Heart right ventricle (tissue), 16 donors: ENCODE measurements at places on chromosomes 1 and 21. TPM values are rescaled to one million over a fixed set of nuclear protein-coding genes. Genes with fewer than 3 reads are reported as not detected.

Gene DENND2D
- total RNA-seq, result 0.71 TPM

DNA sequence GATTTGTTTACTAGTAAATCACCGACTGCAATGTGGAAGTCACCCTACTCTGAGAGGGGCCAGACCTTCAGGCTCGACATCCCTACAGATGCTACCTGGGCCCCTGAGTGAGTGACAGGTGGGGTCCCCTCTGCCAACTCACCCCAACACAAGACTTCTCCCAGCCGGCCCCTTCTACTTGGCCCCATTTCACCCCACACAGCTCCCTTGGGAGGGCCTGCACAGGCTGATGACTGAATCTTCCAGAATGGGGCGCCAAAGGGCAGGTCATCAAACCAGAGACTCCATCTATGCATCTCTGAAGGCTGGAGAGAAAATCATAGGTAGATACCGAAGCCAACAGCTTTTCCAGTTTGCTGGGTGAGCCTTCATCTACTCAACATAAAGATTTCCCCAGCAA, 9.4 kb upstream of the S100A8 start:
- no peak overlapping the region for H3K27ac ChIP-seq
- no peak overlapping the region for H3K4me3 ChIP-seq
- H3K36me3 ChIP-seq, result no peaks in the 10 kb centered on the region
- no peak for DNase-seq

- no peaks in the 10 kb centered on the region for H3K36me3 ChIP-seq
- no peak overlapping the region for H3K4me3 ChIP-seq
- DNase-seq, result no peak
- H3K27ac ChIP-seq, result peak overlapping the region; percentile 1
- H3K27me3 ChIP-seq, result no peaks in the 10 kb centered on the region
- peaks cover 37% of the 10 kb centered on the region for H3K4me1 ChIP-seq
These were observed 20.3 kb upstream of the SH3BGRL3 start for GRCh38 chr1:26259578-26259977.

GRCh38 chr1:177948336-177948972, 21.4 kb downstream of the SEC16B start:
- H3K27ac ChIP-seq, result no peak overlapping the region
- H3K4me3 ChIP-seq, result no peak overlapping the region
- peaks cover 10% of the 10 kb centered on the region for H3K4me1 ChIP-seq
- no peak for DNase-seq
- no peaks in the 10 kb centered on the region for H3K27me3 ChIP-seq

DNA sequence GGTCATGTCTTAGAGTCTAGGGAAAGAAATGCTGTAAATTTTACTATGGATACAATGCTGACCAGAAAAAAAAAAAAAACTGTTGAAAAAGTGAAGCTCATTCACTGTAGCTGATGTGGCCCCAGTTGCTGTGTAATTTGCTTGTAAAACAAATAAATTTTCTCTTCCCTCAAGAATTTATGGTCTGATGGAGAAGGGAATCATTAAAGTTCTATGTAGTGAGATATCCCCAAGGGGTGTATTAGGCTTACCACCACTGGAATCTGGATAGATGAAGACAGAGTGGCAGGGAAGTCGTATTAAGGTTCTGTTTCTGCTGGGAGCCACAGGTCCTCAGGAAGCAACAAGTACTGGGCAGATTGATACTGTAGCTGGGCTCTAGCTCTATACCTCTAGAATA, 860.0 kb downstream of the LTN1 start:
- H3K36me3 ChIP-seq, result no peaks in the 10 kb centered on the region
- H3K27ac ChIP-seq, result no peak overlapping the region
- H3K4me3 ChIP-seq, result no peak overlapping the region
- H3K4me1 ChIP-seq, result no peaks in the 10 kb centered on the region
- no peak for DNase-seq
